ENCODE measurements at places on chromosomes 2 and 18.

- no peaks in the 10 kb centered on the region for H3K27me3 ChIP-seq
- H3K4me3 ChIP-seq, result no peak overlapping the region
- H3K27ac ChIP-seq, result no peak overlapping the region
- no peaks in the 10 kb centered on the region for H3K4me1 ChIP-seq
- H3K36me3 ChIP-seq, result no peaks in the 10 kb centered on the region
Observed at GRCh38 chr2:238916875-238917590, 69.1 kb downstream of the TWIST2 start.

- peaks cover 12% of the 10 kb centered on the region for H3K4me1 ChIP-seq
- no peaks in the 10 kb centered on the region for H3K27me3 ChIP-seq
- H3K27ac ChIP-seq, result no peak overlapping the region
- no peak for DNase-seq
- no peak overlapping the region for H3K4me3 ChIP-seq
Observed at GRCh38 chr2:72947952-72948830, 30.9 kb downstream of the EMX1 start.

GRCh38 chr2:156170929-156171328, 161.6 kb downstream of the NR4A2 start:
- H3K36me3 ChIP-seq, result no peaks in the 10 kb centered on the region
- DNase-seq, result no peak
- no peaks in the 10 kb centered on the region for H3K4me1 ChIP-seq
- H3K27ac ChIP-seq, result no peak overlapping the region
- no peak overlapping the region for H3K4me3 ChIP-seq

DNA sequence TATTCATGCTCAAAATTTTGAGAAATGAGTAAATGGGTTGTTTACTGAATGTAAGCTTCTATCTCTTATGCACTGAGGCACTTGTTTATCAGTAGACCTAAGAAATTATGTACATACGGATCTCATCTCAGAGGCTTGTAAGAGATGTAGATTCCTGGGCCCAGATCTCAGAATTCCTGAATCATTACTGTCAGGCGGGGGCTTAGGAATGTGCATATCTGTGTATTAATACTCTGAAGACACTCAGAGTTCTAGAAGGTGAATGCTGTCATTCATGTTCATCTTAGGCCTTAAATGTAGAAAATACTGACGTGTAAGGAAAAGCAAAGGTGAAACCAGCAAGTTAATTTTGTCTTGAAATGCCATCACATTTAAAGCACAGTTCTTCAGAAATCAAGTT, 169.6 kb downstream of the FMNL2 start:
- no peak overlapping the region for H3K27ac ChIP-seq
- H3K4me1 ChIP-seq, result peaks cover 14% of the 10 kb centered on the region

- peaks cover 10% of the 10 kb centered on the region for H3K4me1 ChIP-seq
- peaks cover 11% of the 10 kb centered on the region for H3K27me3 ChIP-seq
- H3K27ac ChIP-seq, result no peak overlapping the region
- DNase-seq, result no peak
- no peaks in the 10 kb centered on the region for H3K36me3 ChIP-seq
Observed at GRCh38 chr2:38145236-38145635, 69.3 kb upstream of the CYP1B1 start.

DNA sequence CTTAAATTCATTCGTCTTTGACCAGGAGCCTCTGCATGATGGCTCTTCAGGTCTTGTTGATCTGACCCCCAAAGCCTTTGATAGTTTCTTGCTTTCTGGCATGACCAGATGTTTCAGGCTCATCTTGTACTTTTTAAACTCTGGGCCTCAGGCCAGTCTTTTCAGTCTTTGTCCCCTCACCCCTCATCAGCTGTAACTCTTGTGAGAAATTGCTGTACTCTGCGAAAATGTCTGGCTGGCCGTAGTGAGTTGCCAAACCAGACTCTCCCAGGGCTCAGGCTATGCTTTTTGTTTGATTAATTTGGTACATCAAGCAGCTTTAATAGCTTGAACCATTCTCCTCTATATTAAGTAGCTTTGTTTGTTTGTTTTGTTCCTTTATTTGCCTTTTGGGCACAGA, 75.9 kb downstream of the BABAM2 start:
- no peaks in the 10 kb centered on the region for H3K27me3 ChIP-seq
- no peak for DNase-seq
- H3K4me1 ChIP-seq, result peaks cover 42% of the 10 kb centered on the region
- no peak overlapping the region for H3K4me3 ChIP-seq
- H3K36me3 ChIP-seq, result peaks cover 64% of the 10 kb centered on the region

DNA sequence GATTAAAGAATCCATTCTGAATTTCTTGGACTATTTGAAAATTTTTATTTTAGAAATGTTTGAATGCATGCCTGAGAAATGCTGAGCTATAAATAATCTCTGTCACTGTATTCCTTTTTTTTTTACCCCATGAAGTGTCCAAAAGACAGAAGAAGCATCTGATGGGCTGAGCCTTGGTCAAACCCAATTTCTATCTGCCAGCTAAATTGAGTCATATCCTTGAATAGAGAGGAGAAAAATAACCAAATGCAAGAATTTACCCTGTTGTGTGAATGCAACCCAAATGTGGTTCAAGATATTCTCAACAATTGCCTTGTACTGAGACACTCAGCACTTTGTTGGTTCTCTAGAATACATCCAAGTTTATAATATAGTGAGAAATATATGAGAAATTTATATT, 223.5 kb downstream of the UBE2E3 start:
- H3K4me3 ChIP-seq, result no peak overlapping the region
- no peaks in the 10 kb centered on the region for H3K27me3 ChIP-seq
- H3K27ac ChIP-seq, result no peak overlapping the region
- peaks cover 79% of the 10 kb centered on the region for H3K36me3 ChIP-seq

DNA sequence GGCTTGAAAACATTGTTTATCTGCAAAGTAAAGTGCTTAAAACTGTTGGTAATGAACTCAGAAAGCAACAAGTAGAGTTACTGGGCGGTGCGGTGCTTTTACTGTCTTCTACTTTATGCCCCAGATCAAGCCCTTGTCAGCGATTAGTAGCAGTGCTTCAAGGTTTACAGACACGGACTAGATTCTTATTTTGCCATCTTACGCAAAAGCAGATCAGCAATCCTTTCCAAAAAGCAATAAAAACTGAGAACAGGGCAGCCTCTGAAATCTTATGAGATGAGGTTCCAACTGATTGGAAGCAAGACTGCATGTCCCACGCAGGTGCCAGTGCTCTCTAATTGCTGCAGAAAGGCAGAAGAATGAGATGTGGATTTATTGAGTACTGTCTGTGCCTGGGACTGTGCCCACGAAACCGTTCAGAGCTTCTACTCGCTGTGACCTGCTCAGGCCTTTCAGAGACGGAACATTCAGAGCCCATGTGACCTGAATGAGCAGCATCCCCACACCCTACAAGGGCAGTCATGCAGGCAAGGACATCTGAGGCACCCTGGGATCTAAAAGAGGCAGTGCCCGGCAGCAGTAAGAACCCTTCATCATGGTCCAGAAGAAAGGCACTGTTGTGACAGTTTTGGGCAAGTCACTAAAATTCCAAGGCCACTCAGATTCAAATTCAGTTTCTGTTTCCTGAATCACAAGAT, 15.7 kb downstream of the COL4A3 start:
- DNase-seq, result no peak
- peaks cover 4% of the 10 kb centered on the region for H3K27me3 ChIP-seq
- no peaks in the 10 kb centered on the region for H3K36me3 ChIP-seq
- no peak overlapping the region for H3K4me3 ChIP-seq
- H3K4me1 ChIP-seq, result no peaks in the 10 kb centered on the region

DNA sequence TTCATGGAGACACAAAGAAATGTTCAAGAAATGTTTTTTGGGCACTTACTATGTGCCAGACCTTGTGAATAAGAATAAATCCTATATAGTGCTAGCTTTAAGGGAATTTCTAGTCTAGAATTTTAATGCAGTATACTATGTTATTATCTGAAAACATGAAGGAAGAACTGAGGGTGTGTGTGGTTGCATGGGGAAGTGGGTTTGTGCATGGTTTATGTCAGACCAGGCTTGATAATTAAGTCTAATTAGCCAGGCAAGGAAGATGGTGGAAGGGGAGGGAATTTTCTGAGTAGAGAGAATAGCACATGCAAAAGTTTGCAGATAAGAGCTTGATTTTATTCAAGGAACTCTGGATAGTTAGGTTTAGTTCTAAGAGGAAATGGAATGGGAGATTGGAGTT, 6.5 kb downstream of the RBBP8 start:
- DNase-seq, result no peak
- peaks cover 40% of the 10 kb centered on the region for H3K4me1 ChIP-seq
- H3K27me3 ChIP-seq, result no peaks in the 10 kb centered on the region
- H3K27ac ChIP-seq, result no peak overlapping the region
- no peak overlapping the region for H3K4me3 ChIP-seq

DNA sequence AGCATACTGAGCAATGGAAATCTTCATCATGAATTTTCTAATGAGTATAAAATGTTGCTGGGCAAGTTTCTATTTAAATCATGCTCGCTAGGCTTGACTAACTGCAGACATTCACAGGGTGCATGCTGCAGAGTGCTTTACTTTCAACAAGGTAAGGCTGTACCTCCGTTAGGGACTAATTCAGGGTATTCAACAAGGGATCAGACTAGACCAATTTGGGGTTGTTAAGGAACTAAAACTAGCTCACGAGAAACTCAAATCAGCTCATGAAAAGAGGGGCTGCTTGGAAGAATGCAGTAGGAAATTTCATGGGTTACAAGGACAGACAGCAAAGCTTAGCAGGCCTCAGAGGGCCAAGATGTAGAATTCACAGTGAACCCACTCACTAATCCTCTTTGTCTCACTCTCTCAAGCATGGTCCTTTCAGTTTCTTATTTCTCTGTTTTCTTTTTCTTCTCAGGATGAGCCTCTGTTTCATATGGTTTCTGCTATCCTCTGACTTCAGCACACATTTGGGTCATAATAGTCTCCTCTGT, 2.2 kb downstream of the MYO3B start:
- no peaks in the 10 kb centered on the region for H3K27me3 ChIP-seq
- no peak overlapping the region for H3K4me3 ChIP-seq
- peaks cover 12% of the 10 kb centered on the region for H3K4me1 ChIP-seq
- no peak overlapping the region for H3K27ac ChIP-seq
- no peak for DNase-seq

DNA sequence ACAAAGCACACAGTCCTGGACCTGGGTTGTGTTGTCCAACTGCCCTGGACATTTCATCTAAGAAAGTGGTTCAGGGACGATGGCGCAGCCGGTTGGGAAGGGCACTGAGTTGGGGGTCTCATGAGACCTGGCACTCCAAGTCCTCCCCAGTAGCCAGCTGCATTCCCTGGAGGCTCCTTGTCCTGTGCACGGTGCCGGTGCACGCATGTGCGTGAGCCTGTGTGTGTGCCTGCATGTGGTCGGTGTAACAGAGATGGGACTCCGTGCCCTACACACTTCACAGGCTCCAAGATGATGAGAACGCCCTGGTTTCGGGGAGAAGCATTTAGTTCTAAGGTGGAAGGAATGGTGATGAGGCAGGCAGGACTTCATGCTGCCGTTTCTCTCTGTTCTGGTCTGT, 124.9 kb upstream of the PXDN start:
- no peak for DNase-seq
- no peaks in the 10 kb centered on the region for H3K4me1 ChIP-seq
- H3K27ac ChIP-seq, result no peak overlapping the region

DNA sequence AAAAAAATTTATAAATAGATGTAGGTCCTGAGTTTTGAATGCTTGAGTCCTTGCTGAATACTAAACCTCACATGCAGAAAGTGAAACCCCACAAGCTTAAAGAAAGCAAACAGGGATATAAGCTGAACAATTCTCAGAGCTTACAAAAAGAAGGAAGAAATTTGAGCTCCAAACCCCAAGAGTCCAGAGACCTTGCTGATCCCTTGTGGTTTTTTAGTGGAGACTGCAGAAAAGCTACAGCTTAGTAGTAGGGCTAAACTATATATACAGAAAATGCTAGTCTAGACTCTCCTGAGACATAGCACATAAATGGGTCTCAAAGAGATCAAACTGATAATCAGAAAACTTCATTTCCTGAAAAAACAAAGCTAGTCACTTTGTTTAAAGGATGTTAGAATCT, 1548.1 kb upstream of the ZEB2 start:
- no peaks in the 10 kb centered on the region for H3K27me3 ChIP-seq
- H3K4me3 ChIP-seq, result no peak overlapping the region
- no peak overlapping the region for H3K27ac ChIP-seq

- H3K27me3 ChIP-seq, result no peaks in the 10 kb centered on the region
- H3K36me3 ChIP-seq, result peaks cover 81% of the 10 kb centered on the region
- no peak overlapping the region for H3K27ac ChIP-seq
- peaks cover 19% of the 10 kb centered on the region for H3K4me1 ChIP-seq
Observed at GRCh38 chr2:239157269-239157668, 243.6 kb downstream of the HDAC4 start.

DNA sequence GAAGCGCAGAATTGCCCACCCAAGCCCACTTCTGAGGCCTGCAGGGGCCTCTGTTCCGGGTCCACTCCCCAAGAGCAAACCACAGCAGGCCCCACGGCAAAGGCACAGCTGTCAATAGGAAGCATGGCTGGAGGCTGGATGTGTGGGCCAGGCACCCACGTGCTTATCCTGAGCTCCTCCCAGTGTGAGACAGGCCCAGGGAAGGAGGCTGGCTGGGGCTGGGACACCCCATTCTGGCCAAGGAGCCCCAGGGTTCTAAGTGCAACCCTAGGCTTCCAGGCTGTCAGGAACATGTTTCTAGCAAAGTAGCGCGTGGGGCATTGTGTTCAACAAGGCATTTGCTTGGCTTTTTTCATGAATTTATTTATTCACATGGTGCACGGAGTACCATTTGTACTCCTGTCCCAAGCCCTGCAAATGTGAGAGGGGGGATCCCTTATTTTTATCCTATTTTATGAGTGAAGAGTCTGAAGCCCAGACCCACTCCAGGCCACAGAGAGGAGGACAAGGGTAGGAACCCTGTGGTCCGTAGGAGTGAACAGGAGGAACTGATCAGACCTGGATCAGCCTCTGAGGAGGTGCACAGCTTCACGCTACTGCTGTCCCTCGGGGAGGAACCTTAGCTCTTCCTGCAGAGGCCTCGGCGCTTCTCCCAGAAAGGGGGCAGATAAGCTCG, 6.1 kb upstream of the RAB17 start:
- no peak overlapping the region for H3K4me3 ChIP-seq
- H3K27me3 ChIP-seq, result no peaks in the 10 kb centered on the region
- no peak overlapping the region for H3K27ac ChIP-seq
- H3K4me1 ChIP-seq, result peaks cover 6% of the 10 kb centered on the region
- no peak for DNase-seq
- no peaks in the 10 kb centered on the region for H3K36me3 ChIP-seq

DNA sequence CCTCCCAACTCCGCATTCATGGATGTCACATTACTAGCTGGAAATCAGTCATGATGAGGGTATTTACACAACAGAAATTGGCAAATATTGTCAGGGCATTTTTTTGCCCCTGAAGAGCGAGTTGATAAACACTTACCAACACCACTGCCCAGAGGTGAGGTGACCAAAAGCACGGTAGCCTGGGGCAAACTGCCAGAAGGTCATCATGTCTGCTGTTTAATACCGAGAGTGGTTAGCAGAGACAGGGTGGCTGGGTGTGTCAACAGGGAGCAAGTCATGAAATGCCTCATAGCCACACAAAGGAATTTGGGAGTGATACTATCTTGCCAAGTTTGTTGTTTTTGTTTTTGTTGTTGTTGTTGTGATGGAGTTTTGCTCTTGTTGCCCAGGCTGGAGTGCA, 37.0 kb upstream of the EPC2 start:
- H3K4me1 ChIP-seq, result peaks cover 13% of the 10 kb centered on the region
- H3K27me3 ChIP-seq, result peaks cover 23% of the 10 kb centered on the region
- no peak overlapping the region for H3K27ac ChIP-seq

- H3K4me3 ChIP-seq, result no peak overlapping the region
- no peak for DNase-seq
- no peaks in the 10 kb centered on the region for H3K36me3 ChIP-seq
- H3K4me1 ChIP-seq, result peaks cover 30% of the 10 kb centered on the region
Observed at GRCh38 chr2:113225263-113226259, 51.8 kb downstream of the PSD4 start.

- no peak for DNase-seq
- no peak overlapping the region for H3K4me3 ChIP-seq
- no peaks in the 10 kb centered on the region for H3K4me1 ChIP-seq
Observed at GRCh38 chr18:38756436-38756835, 1190.8 kb upstream of the CELF4 start.
